ENCODE measurements at places on chromosomes 2 and 18.

DNA sequence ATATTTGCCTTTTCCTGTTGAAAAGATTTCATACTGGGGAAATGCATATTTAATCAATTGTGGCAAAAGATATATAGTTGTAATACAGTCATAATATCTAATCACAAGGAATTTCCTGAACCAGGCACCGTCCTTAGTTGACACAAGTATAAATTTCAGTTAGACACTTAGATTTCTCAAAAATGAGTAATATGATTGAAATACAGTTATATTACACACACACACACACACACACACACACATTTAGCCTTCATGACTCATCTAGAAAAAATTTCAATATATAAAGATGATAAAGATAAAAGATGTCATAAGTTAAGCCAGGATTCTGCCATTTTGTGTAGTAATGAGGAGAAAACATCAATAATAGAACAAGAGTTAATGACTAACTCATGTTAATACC lies 258.4 kb upstream of the ZNF804A start:
- DNase-seq = no peak

DNA sequence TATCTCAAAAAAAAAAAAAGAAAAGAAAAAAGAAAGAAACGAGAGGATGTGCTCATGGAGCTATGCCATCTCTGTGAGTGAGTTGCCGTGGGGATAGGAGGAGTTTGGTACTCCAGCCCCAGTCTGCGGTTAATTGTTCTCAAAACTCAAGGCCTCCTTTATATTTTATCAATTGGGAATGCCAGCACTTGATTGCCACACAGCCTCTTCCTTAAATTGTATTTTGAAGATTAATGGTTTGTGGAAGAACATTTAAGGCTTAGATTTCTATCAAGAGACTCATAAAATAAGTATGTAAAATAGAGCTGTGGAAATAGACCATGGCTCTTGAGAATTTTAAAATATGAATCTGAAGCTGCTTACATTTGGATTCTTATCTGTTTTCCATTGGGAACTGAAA lies 29.8 kb downstream of the KCNE4 start:
- no peak for DNase-seq

DNA sequence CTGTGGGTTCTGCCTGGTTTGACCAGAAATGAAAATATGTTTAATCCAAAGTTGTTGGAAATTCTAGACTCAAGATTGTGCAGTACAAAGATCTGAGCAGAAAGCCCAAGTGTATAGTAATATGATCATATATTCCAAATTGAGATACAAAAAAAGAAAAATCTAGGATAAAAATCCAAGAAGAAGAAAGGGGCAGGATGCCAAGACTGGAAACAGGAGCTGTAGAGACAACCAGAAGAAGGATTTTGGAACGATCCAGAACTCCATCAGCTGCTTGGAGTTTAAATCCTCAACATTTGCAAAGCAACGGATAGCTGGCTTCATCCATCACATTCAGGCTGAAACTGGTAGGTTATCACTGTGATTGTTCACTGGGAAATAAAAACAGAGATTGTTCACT lies 333.6 kb upstream of the UBE2E3 start:
- DNase-seq = no peak

GRCh38 chr2:185782223-185782769 lies 43.7 kb downstream of the FSIP2 start:
- no peak for DNase-seq

GRCh38 chr2:109720380-109721106 lies 73.6 kb upstream of the RGPD5 start:
- no peak for DNase-seq

DNA sequence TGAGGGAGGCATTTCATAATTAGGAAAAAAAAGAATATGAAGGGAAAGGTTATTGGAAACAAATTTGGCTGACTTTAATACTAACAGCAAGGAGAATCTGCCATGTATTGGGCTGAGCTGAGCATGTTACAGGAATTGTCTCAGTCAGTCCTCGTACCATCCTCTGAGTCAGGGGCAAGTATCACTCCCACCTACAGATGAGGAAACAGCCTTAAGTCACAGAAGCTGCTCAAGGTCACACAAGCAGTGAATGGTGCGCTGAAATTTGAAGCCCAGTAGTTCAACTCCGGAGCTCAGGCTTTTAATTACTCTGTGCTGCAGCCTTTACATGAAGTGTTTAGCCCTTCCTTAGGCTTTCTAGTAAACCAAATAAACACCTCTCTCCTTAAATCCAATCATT lies 17.3 kb downstream of the PROKR1 start:
- no peak for DNase-seq

- no peak for DNase-seq
These were observed 214.7 kb downstream of the SS18 start for GRCh38 chr18:25875551-25876240.

- DNase-seq = no peak
These were observed 190.1 kb upstream of the GLI2 start for GRCh38 chr2:120545521-120546047.

GRCh38 chr2:224650815-224651439 lies 65.2 kb downstream of the CCDC195 start:
- DNase-seq = no peak

- no peak for DNase-seq
These were observed 36.7 kb downstream of the RND3 start for GRCh38 chr2:150450765-150451164.

GRCh38 chr2:185567196-185567595 lies 171.4 kb upstream of the FSIP2 start:
- no peak for DNase-seq

DNA sequence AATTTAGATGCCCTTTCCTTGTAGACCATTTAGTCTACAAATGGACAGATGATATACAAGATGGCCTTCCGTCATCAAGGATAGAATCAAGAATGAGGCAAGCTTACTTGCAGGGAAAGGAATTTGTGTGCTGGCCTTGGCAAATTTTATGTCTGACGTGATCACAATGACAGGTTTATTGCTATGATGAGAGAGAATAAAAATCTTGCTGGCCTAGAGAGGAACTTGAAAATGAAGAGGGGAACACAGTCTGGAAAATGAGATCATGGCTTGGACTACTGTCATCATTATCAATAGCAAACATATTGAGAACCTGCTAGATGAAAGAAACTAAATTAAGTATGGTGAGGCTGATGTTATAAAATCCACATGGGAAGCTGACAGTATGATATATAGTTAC lies 66.0 kb downstream of the CSRNP3 start:
- no peak for DNase-seq

- DNase-seq = no peak
These were observed 2.0 kb upstream of the CHRND start for GRCh38 chr2:232523682-232524597.

DNA sequence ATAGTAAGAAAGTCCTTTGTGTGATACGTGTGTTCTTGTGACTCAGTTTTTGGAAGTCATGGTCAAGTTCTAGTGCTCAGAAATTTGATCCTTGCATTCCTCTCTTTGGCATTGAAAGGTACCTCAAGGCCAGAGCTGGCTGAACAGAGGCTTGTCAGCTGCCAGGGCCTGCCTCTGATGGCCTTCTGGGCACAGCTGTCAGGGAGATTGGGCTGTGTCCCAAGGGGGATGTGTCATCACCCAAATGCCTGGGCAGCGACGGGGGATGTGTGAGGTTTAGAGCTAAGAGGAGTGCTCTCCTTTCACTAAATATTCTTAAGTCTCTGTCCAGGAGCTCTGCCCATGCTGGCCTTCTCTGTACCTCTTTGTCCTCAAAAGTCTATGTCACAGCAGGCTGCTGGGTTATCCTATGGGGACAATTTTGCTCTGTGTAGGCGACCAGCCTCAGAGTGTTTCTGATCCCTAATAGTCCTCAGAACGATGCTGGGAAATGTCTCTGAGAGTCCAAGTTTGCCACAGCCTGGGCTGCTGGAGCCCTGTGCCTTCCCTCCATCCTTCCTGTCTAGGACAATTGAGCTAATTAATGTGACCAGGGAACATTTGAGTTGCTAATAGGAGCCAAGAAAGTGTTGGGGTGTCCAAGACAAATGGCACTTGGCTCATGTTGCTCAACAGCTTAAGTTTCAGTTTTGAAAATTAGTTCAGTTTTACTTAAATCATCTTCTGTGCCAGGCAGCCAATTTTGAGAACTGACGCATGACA lies 115.4 kb upstream of the ZNF521 start:
- DNase-seq = peak; percentile 71

GRCh38 chr2:72722492-72723070 lies 103.3 kb downstream of the EXOC6B start:
- no peak for DNase-seq

GRCh38 chr2:150467621-150467963 lies 19.9 kb downstream of the RND3 start:
- no peak for DNase-seq

DNA sequence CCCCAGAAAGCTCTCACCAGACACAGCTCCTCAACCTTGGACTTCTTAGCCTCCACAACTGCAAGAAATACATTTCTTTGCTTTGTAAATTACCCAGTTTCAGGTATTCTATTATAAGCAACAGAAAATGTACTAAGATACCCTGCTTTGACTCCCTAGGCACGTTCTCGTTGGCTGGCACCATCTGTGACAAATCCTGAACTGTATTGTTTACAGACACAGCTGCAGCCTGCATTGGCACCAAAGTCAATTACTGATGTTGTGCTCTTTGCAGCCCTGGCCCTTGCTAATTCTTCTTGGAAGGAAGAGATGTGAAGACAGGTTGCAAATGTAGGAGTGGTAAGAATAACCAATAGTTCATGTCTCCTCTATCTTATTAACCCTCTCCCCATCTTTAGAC lies 72.7 kb upstream of the FAM136A start:
- no peak for DNase-seq

GRCh38 chr2:241228081-241228859 lies 39.8 kb downstream of the ANO7 start:
- DNase-seq = no peak

DNA sequence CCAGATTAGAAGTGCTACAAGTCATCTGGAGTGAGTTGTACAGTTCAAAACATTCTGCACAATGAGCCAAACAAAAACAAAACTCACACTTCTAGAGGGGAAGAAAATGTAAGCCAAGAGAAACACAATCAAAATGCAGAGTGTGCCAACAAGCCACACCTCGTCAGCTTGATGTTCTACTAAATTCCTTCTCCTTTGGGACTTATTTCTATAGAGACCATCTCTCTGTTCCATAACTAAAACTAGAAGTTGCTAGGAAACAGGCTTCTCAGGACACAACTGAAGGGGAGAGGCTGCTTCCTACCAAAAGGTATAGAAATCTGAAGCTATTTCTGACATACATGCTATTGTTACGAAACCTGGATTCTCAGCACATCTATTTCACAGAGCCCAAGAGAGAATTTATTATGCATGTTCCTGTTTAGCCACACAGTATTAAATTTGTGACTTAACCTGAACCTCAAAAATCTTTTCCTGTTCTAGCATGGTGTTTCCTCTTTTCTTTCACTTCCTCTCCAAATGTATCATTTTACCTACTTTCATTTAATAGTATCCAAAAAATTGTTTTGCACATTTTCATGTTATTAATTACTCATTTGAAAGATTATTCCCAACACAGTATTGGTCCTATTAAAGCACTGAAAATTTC lies 211.4 kb upstream of the CCDC150 start:
- DNase-seq = no peak

DNA sequence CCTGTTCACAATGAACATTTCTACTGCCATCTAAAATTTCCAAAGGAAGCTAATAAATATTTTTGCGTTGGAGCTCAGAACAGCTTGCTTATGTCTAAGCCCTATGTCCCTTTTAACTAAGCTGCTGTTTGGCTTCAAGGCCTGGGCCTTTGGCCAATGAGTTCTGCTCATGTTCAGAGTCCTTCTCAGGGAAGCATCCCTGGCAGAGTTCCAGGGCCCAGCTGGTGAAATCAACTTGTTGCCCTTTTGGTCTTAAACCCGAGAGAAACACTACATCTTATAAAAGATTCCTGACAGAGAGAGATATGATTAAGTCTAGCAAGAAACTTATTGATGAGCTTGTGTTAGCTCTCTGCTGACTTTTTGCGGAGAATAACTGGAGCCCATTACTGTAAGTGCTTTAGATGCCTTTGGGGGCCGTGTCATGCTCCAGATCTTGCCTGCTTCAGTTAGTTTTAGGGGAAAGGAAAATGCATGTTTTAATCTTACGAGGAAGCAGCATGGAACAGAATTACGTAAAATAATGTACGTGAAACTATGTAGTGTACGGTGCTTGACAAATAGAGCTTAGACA lies 102.5 kb upstream of the NOSTRIN start:
- DNase-seq = peak; percentile 61

All from left hindlimb (tissue), 1 donor.